NB4 (cell line): ENCODE measurements at places on chromosomes 2 and 18.

DNA sequence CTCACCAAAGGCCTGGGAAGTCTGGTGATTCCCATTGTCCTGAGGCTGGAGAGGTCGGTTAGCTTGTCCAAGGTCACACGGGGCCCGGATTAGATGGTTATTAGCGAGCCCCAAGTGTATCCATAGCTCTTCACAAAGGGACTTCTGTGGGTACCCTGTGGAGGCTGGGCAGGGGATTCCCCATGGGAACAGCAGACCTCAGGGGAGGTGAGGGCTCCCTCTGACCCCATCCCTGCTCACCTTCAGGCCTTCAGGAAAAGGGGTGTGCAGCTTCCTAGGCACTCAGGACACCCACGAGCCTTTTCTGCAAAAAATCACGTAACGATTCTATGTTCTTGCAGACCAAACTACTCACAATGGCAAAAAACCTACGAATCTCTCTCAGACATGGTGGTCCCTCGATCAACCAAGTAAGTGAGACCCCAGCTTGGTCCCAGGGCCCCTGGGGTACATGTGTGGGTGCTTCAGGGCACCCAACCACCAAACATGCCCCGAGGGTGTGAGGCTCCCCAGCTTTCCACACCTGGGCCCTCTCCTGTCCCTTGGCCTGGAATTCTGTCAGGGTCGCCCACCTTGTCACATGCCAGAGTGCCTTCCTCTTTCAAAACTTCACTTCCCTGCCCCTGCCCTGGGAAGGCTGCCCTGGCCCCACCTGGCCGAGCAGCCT is 40.3 kb downstream of the PDIA6 start:
- no peak for DNase-seq

DNA sequence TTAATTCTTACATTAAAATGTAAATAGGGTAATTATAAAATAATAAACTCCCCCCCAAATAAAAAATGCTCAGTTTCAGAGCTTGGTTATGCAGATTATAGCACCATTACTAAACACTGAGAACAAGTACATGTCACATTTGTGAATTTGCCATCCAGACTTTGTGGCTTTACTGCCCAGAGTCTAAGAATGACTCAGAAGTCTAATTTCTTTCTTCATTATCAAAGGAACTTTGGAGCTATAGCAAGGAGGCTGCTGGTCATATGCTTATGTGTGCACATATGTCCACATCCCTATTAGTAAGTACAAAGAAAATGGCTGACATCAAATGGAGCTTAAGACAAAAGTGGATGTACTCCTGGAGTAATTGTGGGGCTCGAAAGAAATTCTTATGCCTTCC is 248.5 kb upstream of the SESTD1 start:
- no peak for DNase-seq

DNA sequence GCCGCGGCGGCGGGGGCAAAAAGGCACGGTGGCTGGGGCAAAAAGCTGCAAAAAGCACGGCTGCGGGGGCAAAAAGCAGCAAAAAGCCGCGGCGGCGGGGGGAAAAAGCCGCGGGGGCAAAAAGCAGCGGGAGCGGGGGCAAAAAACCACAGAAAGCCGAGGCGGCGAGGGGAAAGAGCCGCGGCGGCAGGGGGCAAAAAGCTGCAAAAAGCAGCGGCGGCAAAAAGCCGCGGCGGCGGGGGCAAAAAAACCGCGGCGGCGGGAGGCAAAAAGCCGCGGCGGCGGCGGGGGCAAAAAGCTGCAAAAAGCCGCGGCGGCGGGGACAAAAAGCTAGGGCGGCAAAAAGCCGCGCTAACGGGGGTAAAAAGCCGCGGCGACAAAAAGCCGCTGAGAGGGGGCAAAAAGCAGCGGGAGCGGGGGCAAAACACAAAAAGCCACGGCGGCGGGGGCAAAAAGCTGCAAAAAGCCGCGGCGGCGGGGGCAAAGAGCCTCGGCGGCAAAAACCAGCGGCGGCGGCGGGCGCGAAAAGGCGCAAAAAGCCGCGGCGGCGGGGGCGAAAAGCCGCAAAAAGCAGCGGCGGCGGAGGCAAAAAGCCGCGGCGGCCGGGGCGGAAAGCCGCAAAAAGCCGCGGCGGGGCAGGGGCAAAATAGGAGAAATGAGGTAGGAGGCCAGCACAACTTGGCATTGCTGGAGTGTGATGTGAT is 123.4 kb downstream of the ANKRD30BL start:
- peak; percentile 3 for DNase-seq

DNA sequence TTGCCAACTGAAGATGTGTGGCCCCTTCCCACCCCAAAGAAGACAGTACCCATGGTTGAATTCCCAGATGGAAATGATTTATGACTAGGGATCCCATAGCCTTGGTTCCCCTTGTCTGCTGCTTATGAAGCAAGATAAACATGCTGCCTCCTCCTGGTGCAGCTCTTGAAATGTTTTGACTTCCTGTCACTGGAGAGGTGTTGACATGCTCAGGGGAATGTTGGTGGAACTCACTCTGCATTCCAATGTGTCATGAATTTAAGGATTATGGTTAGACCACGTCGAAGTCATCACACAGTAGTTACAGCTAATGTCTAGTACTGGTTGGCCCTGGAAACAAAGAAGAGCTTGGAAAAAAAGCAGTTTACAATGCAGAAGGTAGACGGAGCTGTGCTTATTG is 69.0 kb upstream of the FAM110C start:
- DNase-seq = no peak

GRCh38 chr2:9958057-9958456 is 6.6 kb downstream of the GRHL1 start:
- no peak for DNase-seq
